ENCODE measurements at places on chromosomes 4 and X.
A peak's percentile ranks its signal among the peaks of the same experiment; 100 is the strongest.

DNA sequence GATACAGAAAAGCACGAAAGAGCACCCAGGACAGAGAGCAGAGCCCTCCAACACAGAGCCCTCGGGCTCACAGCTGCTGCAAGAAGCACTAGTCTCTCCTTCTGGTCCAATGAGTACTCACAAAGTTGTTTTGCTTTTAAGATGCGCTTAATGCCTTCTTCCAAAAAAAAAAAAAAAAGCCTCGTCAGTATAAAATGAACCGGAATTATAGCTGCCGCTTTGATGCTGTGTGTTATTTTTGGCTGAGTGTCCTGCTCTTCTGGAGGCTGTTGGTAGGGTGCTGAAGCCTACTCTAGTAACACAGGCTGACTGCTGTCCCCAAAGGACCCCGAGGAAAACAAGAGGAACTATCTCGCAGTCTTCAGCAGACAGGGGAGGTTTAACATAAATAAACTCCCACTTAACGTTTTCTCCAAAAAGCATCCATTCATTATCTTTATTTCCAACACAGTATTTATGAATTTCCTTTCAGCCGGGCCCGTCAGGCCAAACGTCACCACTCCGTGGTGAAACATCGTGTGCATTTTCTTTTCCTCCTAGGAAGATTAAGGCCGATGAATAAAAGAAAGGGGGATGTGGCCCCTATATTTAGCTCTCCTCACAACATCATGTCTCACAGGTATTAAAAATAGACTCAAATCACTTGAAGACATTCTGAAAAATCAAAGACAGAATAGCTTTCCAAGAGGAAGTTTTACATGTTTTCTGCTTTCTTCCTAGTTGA, 213.7 kb upstream of the PPARGC1A start:
- peak; percentile 62 for DNase-seq

DNA sequence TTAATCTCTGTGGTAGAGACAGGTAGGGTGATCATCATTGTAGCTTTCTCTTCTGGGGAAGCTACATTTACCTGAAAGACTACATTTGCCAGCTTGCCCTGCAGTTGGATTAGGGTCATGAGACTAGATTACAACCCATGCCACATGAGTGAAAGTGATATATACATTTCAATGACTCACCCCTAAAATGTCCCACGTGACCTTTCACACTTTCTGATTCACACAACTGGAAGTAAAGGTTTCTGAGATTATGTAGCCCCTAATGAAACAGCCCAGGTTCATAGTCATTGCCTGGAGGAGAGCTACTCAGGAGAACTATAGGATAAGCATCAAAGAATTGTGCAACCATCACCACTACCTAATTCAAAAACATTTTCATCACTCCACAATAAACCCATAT, 17.8 kb downstream of the PDCL2 start:
- no peak for DNase-seq

DNA sequence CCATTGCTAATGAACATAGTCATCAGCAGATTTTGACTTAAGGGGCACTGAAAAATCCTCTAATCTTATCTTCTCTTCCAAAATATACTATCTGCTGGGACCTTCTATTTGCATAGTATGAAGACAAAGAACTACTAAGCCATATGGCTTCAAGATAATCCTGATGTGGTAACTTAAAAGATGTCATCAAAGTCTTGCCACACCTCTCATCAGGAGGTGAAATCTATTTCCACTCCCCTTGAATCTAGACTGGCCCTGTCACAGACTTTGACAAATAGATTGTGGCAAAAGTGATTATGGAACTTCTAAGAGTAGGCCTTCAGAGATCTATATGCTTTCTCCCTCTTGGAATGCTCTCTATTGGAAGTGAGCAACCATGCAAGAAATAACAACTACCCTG, 27.3 kb upstream of the TET2 start:
- DNase-seq, result no peak

GRCh38 chr4:110064295-110064694, 134.1 kb downstream of the ELOVL6 start:
- DNase-seq, result no peak

DNA sequence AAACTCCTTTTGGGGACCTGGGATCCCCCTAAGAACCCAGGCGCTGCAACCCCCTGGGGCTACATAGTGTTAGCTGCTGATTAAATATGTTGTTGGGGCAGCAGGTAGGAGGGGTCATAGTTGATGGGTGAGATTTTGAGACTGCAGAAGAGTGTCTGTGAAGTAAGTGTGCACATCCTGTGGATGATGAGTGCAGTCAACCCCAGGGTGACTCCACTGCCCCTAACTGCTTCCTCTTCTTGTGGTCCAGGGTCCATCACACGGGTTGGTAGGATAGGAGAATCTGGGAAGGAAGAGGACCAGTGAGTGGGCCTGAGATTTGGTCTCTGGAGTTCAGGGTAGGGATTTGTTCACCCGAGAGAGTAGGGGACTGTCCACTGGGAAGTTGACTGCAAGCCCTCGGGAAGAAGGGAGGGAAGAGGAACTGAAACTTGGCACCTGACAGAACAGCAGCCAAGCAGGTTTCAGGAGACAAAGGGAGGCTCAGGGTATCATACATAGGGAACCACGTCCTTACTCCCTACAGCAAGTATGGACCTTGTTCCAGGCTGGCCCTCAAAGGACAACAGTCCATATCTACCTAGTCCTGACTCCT, 8.5 kb downstream of the DLG3 start:
- no peak for DNase-seq

DNA sequence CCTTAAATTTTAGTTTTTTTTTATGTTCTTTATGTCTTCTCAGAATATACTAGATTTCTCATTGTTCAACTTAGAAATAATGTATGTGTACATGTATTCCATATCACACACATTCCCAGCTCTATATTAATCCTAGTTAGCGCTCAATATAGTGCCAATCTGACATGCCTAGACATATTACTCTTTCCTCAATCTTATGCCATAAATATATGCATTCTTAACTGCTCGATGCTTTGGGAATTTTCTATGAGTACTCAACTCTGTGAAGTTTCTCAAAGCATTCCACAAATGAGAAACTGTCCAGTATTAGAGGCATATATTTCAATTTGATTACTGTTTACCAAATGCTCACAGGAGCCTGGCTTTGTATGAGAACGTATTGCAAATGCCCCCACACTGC, 231.2 kb upstream of the VEGFC start:
- DNase-seq, result no peak

DNA sequence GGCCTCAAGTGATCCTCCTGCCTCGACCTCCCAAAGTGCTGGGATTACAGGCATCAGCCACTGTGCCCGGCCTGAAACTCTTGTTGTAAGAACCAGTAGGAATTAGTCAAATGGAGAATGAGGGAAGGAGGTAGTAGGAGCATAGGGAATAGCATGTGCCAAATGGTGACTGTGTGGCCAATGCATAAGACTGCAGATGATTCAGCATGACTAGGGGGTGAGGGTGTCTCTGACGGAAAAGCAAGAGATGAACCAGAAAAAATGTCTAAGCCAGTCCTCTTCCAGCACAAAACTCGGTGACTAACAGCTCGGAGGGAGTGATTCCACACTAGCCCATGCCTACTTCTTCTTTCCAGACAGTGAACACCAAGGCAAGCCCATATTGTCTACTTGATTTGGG, 58.2 kb upstream of the DUSP21 start:
- no peak for DNase-seq

GRCh38 chrX:105865709-105866108, 43.4 kb downstream of the NRK start:
- no peak for DNase-seq

DNA sequence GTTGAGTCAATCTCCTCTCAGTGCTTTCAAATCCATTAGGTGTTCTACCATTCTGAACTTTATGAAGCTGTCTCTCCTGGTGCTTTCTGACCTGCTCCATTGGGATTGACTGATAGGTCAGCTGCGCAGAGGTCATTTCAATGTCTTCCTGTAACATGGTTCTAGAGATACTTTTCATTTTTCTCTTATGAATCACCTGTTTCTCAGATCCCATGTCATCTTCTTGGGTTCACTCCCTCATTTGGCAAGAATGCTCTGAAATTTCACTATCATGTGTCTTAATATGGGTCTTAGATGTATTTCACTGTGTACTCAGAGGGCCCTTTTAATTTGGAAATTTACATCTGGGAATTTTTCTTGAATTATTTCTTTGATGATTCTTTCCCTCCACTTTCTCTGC, 13.8 kb upstream of the PGM2 start:
- DNase-seq, result no peak

DNA sequence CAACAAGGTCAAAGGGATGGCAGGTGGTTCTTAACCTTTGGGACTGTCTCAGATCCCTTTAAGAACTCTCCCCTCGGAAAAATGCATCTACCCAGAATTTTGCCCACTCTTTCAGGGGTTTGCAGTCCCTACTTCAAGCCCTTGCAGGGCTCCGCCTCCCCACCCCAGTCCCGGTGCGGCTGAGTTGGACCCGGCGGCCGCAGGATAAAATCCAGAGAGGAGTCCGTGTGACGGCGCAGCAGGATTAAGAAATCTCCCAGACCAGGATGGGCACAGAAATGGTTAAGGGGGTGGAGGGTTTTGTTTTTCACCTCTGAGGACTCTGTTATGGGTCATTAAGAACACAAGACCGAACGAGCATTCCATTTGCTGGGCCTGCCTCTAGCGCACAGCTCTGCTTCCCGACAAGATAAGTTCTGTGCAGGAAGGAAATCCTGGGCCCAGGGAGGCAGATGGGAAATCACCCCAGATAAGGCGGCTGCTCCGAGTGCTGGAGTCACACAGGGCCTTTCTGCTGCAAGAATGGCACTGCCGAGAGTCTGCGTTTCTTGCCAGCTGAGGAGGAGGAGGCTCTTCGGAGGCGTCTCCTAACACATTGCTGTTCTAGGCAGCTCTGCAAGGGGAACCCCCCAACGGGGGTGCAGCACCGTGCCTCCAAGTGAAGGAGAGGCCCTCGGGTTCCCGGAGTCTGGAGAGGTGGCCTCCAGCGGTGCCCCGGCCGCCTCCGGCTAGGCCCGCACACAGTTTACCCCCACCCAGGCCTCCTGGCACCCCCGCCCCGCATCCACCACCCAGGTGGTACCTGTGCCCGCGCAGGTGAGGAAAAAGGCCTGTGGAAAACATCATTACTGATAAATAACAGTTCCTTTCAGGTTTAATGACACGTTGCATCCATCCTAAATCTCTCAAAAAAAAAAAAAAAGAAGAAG, 277.6 kb downstream of the BCOR start:
- peak; percentile 43 for DNase-seq

DNA sequence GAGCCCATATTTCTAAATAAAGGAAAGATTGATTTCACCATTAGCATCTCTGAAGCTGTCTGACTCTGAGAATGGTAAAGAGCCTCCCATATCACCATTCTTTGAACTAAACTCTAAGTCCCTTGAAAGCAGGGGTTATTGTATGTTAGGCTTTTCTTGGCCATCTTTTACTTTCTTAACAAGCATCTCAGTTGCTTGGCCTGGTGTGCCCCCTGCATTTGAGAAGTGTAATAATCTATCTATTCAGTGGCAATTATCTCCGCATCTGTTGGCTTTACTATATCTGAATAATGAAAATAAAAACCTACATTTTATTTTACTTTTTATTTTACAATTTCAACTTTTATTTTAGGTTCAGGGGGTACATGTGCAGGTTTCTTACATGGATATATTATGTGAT, 128.3 kb upstream of the ARMCX2 start:
- DNase-seq, result no peak

- no peak for DNase-seq
Measured at GRCh38 chr4:73309211-73309610, 50.6 kb upstream of the ANKRD17 start.

DNA sequence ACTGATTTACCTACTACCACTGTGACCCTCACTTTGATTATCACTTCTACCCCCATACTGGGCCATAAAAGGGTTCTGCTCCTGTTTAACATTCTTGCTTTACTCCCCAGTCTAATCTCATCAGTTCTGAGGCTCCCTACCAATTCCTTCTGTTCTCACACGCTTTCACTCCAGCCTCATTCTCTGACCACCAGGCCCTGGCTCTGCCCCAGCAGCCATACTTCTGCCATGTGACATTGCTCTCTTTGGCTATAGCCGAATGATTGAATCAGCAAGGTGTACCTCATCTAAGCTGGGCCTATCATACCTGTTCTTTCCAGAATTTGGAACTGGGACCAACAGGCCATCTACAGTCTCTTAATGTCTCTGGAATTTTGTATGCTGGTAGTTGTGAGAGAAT, 14.4 kb upstream of the ELF2 start:
- DNase-seq, result no peak

DNA sequence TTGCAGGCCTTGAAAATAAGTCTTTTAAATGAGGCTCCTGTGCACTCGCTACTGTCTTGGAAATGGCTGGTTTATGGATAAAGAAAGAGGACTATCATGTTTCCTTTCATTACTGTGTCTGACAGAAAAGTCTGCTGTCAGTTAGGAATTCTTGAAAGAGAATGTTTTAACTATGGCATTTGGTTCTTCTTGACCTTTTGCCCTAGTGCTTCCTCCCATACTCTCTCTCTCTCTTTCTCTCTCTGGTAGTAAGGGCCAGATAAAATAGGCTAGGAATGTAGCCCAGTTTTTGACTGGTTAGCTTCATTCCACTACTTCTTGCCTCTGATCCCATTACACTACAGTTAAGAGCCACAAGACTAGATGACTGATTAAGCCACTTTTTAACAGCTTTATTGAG, 29.8 kb downstream of the YY2 start:
- DNase-seq, result no peak

- no peak for DNase-seq
Measured at GRCh38 chr4:78756137-78756536, 20.0 kb upstream of the BMP2K start.

- no peak for DNase-seq
Measured at GRCh38 chrX:132209527-132209926, 9.7 kb downstream of the RAP2C start.

- no peak for DNase-seq
Measured at GRCh38 chr4:100424376-100424775, 93.4 kb downstream of the EMCN start.

GRCh38 chr4:53649357-53649756, 58.1 kb upstream of the LNX1 start:
- no peak for DNase-seq

DNA sequence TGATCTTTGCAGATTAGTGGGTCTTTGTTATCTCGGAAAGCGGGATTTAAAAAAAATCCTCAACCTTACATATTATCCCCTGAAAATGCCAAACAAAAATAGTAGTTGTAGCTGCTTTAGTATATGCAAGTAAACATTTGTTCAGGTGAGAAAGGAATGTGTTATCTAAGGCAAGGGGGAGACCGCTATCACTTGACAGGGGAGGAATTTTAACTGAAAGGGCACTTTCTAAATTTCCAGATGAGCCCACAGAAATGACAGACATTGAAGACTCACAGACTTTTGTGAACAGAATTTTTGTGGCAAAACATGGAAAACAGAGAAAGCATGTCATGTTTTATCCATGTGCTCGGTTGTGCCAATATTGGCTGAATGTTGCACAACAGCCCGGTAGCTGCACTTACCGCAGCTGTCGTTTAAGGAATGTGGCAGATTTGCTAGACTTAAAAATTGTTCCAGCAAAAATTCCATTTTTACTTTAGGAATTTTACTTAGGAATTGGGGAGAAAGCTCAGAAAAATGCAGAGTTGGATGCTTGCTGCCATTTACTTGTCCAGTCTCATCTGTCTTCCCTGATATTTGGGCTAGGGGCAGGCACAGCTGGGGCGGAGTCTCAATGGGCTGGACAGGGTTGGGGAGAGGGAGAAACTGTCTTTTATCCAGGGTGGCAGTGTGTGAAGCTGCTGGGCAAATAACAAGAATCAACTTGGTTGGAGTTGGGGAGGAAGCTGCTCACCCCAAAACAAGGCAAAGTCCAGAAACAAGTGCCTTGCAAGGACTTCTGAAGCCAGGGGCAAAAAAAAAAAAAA, 94.6 kb upstream of the RPS6KA3 start:
- DNase-seq, result no peak
